ENCODE measurements at places on chromosomes 12 and 14.

DNA sequence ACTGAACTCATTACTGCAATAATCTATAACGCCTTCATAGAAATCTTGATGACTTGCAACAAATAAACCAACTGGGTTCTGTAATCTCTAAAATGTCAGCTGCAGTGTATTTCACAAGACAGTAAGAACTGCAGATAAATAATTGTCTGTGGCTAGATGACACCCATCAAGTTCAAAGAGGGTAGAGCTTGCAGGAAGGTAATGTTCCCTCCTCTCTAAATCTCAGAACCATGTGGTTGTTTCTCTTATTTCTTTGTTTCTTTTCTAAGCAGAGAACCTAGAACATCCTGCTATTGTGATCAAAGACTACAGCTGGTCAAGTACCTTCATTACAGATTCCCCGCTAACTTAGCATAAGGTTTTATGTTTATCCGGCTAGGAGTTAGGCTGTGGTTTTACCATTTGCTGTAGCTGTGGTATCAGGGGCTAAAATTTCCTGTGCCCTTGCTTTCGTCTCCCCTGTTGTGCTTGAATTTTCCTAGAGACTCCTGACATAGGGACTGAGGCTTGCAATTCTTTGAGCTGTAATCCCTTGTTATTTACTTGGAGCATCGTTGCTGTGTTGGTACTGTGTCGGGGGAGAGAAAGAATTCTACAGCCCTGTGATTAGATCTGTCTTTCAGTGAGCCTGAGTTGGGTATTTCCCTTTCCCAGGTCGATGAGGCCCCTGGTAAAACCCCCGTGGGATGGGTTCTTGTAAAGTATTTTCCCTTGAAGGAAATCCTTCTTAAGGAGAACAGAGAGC is 253.1 kb upstream of the BTG1 start:
- DNase-seq = no peak

GRCh38 chr12:106760184-106760531 is 14.3 kb upstream of the RIC8B start:
- DNase-seq = no peak

DNA sequence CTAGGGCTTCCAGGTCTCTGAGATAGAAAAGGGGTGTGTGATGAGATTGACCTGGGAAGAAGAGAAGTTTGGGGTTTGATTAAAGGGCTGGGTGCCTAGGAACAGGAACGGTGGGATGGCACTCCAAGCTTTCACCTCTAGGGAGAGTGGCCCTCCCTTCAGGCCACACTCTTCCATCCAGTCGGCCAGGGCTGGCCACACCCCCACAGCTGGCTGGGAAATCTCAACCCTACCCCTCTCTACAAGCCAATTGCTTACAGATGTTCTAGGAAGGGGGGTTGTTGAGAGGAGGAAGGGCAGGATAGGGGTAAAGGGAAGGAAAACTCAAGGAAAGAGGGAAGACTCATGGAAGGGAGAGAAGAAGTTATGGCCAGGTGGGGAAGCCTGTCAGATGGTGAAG is 6.6 kb upstream of the ITGA5 start:
- no peak for DNase-seq

- DNase-seq = no peak
Measured at GRCh38 chr12:27971606-27972005, 927 bp downstream of the PTHLH start.

- DNase-seq = peak; percentile 39
Measured at GRCh38 chr14:102013669-102014200, 49.4 kb downstream of the DYNC1H1 start.

- peak; percentile 74 for DNase-seq
Measured at GRCh38 chr12:14723763-14724162, 27.4 kb upstream of the GUCY2C start.

- no peak for DNase-seq
Measured at GRCh38 chr14:29911810-29912209, 15.8 kb downstream of the PRKD1 start.
